SHP77 (cell line): ENCODE measurements at places on chromosomes 16 and 17.
A peak's percentile ranks its signal among the peaks of the same experiment; 100 is the strongest.

- DNase-seq: no peak
These were observed 9.7 kb upstream of the KDM6B start for GRCh38 chr17:7824021-7824924.

- DNase-seq: no peak
These were observed 321.4 kb downstream of the GRIN2A start for GRCh38 chr16:9860876-9861275.

- DNase-seq: no peak
These were observed 46.6 kb downstream of the VAC14 start for GRCh38 chr16:70754371-70754770.

DNA sequence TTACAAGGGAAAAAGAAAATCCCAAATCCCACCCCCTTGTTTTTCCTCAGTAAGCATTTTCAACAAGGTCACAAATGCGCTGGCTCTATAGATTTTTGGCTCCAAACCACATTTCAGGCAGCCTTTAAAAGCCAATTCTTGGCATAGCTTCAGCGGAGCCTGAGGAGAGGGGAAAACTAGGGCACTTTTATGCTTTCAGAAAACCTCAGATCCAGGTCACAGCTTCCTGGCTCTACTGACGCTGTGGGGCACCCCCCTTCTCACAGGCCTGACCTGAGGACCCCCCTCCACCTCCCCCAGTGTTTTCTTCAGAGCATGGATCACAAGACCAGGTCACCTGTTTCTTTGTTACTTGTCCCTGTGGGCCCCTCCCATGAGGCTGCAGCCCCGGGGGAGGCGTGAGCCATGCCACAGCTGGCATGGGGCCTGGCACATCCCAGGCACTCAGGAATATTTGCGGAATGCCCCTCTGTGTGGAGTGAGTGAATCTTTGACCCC, 30.1 kb upstream of the MTSS2 start:
- DNase-seq: no peak

- DNase-seq: peak; percentile 66
These were observed 15.6 kb downstream of the MRPS23 start for GRCh38 chr17:57834146-57834741.

- DNase-seq: no peak
These were observed 1139.8 kb downstream of the CDH11 start for GRCh38 chr16:63982110-63982509.

- DNase-seq: no peak
These were observed 4.0 kb downstream of the NPB start for GRCh38 chr17:81905993-81906392.

- DNase-seq: no peak
These were observed 21.5 kb downstream of the RGS9 start for GRCh38 chr17:65158622-65159021.

DNA sequence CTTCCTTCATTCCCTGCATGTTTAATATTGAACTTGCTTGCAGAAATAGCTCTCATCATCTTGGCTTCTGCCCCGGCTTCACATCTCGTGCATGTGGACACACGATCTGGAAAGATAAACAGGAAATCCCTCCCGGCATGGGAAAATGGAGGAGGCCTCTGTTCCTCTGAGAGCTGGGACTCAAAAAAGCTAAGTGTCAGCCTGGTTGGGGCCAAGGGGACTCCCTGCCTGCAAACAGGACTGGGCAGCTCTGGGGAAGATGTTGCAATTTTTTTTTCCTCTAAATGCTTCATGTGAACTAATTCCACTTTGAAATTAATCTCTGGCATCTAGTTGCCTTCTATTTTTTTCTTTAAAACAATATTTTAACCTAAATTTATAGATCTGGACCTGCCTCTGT, 24.8 kb downstream of the ITPRIPL2 start:
- no peak for DNase-seq

DNA sequence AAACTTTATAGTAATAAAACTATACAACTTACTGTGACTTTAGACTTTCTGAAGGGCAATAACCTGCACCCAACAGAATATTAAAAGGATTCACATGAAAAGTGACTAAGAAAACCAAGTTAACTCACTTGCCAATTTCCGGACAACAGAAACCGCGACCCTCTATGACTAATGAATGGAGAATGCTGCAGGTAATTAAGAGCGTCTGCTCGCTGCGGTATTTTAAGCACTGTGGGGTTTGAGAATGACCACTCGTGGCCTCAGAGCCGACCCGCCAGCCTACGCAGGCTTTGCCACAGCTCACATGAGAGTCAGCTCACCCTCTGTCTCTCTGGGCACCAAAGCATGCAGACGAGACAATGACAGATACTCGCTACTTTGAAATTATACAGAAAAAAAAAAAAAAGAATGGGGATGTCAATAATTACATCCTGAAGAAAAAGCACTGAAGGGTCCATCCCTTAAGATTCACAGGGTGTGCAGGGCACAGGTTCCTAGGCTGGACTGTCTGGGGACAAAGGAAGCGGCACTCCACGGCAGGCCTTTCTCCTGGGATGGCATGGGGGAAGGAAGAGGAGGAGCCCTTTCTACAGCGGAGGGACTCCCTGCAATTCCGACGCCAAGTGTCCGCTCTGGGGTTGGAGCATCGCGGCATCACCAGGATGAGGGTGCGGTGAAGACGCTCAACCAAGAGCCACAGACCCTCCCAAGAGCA, 35.0 kb downstream of the ZCCHC14 start:
- no peak for DNase-seq

- DNase-seq: no peak
These were observed 4.8 kb upstream of the KRT36 start for GRCh38 chr17:41494524-41494923.

GRCh38 chr17:43601280-43602039, 55.3 kb upstream of the ETV4 start:
- peak; percentile 47 for DNase-seq

GRCh38 chr16:77596261-77596660, 126.1 kb upstream of the NUDT7 start:
- DNase-seq: no peak

DNA sequence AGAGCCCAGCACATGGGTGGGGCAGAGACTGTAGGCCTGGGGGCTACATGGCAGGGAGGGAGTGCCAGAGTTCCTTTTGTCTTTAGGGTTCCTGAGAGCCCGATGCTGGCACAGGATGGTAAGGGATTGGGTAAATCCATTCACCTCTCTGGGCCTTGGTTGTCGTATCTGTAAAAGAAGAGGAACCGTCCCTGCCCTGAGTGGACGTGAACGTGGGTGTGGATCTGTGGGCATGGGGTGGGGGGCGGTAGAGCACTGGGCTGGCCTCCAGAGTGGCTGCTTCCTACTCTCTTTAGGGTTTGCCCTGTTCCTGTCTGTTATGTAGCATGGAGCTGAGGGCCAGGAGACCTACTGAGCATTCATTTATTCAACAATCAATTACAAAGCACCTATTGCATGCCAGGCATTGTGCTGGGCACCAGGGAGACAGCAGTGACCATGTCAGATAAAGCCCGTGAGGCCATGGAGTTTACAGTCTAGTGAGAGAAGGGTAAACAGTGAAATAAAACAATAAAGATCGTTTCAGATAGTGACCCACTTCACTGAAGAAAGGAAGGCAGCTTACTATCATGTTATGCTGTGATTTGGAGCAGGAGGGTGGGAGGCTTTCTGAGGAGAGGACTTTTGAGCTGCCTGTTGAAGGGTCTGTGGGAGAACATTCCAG, 13.1 kb upstream of the TCAP start:
- no peak for DNase-seq

- DNase-seq: no peak
These were observed 73.0 kb downstream of the MARCHF10 start for GRCh38 chr17:62735044-62735651.

DNA sequence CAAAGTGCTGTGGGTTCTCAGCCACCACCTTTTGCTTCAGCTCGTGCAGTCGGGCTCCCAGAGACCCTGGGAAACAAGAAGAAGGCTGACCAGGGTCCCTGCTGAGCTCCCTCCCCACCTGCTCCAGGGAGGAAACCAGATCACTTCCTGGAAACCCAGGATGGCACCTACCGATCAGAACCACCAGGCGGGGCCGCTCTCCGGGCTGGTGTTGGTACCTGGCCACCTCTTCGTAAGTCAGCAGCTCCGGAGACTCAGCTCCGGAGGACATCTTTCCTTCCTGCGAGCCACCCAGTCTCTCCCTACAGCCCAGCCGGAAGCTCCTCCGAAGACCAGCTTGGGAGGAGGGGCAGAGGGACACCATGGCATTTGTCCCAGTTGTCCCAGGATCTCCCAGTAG, 18.9 kb downstream of the MPP3 start:
- DNase-seq: no peak

DNA sequence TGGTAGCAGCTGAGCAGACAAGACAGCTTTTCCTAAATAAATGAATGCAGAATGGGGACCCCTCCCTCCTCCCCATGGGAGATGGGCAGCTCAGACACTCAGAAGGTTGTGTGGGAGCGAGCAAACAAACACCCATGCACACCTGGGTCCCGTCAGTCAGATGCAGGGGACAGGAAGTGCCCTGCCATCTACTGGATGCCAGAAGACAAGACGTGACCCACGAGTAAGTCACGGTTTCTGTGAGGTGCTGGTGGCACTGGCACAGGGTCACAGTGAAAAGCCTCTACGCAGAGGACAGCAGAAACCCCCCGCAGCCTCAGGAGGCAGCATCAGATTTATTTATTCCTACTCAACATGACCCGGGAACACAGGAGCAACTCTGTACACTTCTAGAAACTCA, 8.4 kb downstream of the HBQ1 start:
- DNase-seq: no peak

DNA sequence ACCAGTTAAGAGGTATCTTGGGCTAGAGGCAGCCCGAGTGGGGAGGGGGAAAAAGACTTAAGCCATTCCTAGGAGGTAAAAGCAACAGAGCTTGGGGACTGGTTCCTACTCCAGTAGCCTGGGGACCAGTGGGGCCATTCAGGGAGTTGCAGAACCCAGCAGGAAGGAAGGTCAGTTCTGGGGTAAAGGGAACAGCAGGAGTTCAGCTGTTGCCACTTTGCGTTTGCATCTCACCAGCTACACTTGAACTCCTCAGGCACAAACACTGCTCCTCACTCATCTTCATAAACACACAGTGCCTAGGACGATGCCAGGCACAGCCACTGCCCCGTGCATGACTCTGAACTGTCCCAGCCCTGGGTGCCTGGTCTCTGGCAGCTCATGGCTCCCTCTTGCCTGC, 4.0 kb downstream of the HAP1 start:
- no peak for DNase-seq

- DNase-seq: no peak
These were observed 22.2 kb upstream of the ADCY7 start for GRCh38 chr16:50244140-50244503.

DNA sequence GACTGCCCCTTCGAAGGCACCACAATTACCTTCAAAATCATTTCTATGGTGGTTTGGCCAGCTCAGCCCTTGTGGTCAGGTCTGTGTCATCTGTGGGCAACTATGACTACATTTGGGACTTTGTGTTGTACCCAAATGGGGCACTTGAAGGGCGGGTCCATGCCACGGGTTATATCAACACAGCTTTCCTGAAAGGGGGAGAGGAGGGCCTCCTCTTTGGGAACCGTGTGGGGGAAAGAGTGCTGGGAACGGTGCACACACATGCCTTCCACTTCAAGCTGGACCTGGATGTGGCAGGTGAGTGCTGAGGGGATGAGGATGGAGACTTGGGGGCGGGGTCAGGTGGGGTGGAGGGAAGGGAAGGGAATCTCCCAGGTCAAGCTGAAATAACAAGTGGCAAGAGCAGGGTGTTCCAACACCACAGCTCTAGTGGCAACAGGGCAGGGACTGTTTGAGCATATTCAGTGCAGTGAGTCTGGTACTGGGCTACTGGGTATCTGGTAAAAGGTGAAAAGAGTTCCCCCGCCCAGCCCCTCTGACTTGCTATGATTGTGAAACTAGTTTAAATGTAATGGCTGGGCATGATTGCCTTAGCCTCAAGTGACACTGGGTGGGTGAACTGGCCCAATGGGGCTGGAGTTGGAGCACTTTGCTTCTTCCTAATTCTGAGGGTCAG, 1.7 kb downstream of the AOC2 start:
- no peak for DNase-seq

DNA sequence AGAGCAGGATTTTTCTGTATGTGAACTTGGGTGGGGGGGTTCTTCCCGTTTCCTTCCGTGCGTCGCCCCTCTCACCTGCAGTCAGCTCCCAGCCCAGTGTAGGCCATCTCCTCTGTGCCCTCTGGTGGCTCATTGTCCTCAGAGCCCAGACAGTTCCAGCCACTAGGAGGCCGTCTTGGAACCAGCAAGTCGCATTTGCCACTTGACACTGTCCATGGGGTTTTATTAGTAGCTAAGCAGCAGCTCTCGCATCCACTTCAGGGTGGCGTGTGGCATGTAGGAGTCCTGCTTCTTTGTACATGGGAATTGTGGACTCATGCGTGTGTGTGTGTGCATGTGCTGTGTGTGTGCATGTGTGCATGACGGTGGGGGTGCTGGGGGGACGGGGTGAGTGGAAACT, 74.0 kb downstream of the SEC14L1 start:
- DNase-seq: peak; percentile 81

DNA sequence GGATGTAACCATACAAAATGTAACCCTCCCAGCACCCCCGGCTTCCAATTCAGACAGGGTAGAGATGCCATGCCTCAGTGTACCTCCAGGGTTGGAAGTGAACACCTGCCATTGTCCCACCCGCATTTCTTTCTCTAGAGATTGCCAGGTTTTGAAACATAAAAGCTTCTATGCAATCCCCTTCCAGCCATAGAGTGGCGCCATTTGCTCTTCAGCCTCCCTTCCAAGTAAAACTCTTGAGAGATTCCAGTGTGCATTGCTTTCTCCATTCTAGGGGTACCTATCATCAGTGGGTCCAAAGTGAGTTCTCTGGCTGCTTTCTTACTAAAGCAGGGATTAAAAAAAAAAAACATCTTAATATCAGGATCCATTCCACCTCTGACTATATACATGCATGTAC, 133.1 kb upstream of the RPL38 start:
- DNase-seq: no peak

- DNase-seq: no peak
These were observed 18.8 kb downstream of the IL34 start for GRCh38 chr16:70665113-70665694.

DNA sequence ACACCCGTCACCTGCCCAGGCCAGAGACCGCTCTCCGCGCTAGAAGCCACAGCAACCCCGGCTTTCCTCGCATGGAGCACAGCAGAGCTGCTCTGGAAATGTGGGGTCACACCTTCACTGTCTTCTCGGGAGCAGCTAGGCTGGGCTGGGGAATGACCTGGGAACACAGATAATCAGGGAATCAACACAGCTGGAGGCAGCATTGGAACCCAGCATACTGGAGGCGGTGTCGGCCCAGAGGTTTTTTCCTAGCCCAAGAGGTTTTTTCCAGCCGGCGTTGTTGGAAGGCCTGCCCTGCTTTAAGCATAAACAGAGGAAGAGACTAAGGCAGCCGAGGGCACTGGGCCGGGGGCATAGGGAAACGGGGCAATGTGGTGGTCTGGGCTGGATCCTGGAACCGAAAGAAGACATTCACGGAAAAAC, 791 bp upstream of the PLD6 start:
- no peak for DNase-seq

DNA sequence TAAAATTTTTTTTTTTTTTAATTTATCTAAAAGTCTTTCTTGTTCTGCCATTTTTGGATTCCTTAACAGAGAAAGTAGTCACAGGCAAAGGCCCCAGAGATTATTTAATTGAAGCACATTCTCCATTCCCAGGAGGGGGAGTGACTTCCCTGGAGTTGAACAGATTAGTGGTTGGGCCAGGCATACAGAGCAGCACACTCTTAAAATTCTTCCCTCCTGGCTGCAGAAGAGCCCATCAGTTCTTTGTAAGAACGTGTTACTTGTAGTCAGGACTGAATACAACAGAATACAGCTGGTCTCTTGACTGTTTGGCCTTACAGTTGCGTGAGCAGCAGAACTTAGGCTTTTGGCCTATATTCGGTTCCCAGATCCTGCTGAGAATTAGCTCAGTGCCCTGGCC, 1.8 kb downstream of the ALKBH5 start:
- DNase-seq: no peak

- no peak for DNase-seq
These were observed 4.2 kb downstream of the EIF1 start for GRCh38 chr17:41692722-41693521.
